ENCODE measurements at places on chromosomes 12 and 14.

DNA sequence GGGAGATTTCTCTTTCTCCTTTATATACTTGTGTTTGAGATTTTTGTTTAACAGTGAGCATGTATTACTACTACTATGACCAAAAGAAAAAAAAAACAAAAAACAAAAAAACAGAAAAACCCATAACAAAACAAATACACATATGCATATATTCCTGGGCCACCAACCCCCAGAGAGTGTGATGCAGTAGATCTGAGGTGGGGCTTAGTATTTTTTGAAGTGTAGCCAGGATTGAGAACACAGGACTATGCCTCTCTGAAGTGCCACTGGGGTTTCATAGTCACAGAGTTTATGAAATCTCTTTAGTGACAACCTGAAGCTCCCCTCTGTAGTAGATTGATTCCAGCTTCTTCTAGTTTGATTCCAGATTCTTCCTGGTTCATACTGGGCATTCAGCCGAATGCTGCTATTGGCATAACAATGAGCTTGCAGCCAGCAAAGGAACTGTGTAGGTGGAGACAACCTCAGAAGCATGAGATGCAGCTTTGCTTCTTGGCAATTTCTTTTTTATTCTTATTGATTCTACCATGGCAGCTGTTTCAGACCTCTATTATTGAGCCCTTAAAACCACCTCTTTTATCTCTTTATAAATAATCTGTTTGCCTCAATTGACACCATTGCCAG, 15.5 kb upstream of the ANO4 start:
- DNase-seq, result no peak

DNA sequence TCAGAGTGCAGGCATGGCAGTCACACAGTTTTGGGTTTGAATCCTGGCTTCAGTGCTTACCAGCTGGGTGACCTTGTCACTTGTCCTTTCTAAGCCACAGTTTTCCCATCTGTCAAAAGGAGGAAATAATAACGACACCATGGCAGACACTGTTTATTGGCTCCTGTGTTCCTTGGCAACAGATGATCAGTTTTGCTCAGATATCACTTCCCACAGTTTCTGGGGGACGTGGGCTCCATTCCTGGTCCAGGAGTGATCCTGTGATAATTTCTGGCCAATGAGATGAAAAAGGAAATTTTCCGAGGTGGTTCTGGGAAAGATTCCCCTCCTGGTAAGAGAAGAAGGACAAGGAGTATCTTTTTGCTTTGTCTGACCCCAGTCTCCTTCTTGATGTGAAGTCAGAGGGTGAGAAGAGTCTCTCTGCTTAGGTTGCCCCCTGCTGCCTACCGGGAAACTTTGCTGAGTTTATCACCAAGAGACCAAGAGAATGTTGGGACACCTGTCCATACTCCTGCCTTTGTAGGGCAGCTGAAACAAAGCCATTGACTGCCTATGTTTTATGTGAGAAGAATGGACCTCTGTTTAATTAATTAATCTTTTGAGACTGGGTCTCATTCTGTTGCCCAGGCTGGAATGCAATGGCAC, 178.9 kb upstream of the NRXN3 start:
- no peak for DNase-seq

DNA sequence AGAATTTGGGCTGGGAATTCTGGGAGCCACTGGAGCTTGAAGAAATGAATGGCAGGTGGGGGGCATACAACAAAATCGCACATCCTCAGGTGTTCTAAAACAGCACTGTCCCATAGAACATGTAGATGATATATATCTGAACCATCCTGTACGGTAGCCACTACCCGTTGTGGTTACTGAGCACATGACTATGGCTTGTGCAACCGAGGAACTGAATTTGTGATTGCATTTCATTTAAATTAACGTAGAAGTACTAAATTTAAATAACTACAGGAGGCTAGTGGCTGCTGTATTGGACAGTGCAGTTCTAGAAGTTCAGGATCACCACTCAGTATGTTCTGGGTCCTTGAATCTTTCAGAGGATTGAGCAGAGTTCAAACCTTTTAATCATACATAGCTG, 172.4 kb downstream of the PHETA1 start:
- DNase-seq, result no peak

DNA sequence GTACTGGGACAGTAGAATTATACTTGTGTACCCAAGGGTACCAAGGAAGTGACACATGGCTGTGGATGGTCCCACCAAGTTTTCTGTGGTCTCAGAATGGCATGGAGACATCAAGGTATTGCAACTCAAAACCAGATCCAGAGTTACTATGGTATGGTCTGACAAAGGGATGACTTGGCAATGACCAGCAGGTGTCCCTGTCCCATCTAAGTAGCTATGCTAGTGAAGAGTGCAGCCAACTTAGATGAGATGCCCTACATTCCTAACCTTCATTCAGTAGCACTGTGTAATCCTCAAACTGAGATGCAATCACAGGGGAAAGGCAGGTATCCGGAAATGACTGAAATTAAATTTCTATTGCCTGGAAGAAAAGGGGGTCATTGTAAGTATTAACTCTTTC, 188.7 kb upstream of the TMEM260 start:
- DNase-seq, result no peak

DNA sequence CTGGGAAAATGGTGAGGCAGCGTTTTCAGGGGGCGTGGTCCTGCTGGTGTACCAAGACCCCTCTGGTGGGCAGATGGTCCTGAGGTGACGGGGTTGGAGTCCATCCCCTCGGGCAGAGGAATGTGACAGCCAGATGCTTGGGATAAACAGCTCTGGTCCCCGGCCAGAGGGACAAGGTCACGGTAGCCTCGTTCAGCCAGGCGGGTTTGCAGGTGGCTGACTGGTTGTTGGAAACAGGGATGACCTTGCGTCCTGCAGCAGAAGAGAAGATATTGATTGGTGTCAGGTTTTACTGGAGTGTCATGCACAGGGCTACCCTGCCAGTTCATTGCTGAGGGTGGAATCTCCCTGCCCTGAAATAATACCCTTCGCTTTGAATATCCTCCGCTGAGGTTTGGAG, 43.3 kb downstream of the SLC24A4 start:
- no peak for DNase-seq

Data from naive thymus-derived CD8-positive, alpha-beta T cell (primary cell).